Glomerular endothelial cell (primary cell): ENCODE measurements at places on chromosomes 3 and 15. TPM values are rescaled to one million over a fixed set of nuclear protein-coding genes. Genes with fewer than 3 reads are reported as not detected.

DNA sequence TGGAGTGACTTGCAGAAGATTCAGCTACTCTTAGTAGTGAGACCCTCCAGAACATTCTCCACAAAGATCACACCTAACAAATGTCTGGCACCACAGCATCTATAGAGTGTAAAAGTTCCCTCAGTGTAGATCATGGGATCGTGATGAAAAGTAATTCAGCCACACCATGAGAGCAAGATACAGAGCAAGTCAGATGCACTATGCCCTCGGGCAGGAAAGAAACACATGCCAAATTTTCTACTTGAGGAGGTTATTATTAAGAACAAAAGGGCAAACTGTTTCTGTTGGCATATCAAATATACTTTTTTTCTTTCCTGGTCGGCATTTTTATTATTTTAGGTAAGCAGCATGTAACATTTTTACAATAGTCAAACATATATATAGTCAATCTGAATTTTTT, 44.8 kb upstream of the SNTN start:
- no peak for DNase-seq

GRCh38 chr3:33956206-33956605, 157.8 kb downstream of the PDCD6IP start:
- no peak for DNase-seq

DNA sequence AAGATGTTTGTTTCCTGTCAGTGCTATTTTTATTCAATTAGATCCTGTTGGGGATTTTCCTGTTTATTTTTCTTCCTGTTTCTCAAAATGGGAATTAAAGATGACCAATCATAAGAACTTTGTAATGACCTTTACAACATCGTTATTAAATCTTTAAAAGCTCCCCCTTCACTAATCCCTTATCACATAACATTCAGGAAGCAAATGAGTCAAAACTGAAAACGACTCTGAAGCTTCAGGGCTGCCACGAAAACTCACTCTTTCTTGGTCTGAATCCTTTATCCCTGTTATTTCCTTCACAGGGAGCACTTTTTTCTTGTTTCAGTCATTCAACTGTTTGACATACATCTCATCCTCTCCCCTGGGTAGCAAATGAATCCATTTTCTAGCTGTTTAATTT, 75.8 kb upstream of the MB21D2 start:
- no peak for DNase-seq

GRCh38 chr15:83955806-83956265, 279.7 kb upstream of the GOLGA6L4 start:
- DNase-seq: no peak

CHRFAM7A gene
- 0.44 and 1.1 TPM in 2 replicates for total RNA-seq

GRCh38 chr3:197336348-197336747, 37.9 kb upstream of the DLG1 start:
- no peak for DNase-seq

GRCh38 chr15:69653846-69654245, 201.2 kb downstream of the RPLP1 start:
- DNase-seq: no peak

P2RY13 gene
- not detected in 2 replicates for total RNA-seq

DNA sequence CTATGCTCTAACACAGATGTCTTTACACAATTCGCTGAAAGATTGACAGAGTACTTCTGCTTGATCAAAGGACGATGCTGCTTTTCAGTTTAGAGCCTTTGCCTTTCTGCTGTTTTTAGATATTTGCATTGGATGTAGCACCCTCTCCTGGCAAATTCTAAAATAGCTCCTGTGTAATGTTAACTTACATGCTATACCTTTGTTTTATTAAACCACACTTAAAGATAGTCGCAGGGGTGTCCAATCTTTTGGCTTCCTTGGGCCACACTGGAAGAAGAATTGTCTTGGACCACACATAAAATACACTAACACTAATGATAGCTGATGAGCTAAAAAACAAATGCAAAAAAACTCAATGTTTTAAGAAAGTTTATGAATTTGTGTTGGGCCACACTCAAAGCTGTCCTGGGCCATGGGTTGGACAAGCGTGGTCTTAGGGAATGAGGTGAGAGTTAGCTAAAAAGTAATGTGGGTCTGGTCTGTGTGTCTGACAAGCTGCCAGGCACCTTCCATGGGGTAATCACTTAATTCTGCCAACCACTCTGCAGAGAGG, 62.9 kb downstream of the ATG7 start:
- peak; percentile 65 for DNase-seq

PLA2G4E gene
- not detected in 2 replicates for total RNA-seq

DNA sequence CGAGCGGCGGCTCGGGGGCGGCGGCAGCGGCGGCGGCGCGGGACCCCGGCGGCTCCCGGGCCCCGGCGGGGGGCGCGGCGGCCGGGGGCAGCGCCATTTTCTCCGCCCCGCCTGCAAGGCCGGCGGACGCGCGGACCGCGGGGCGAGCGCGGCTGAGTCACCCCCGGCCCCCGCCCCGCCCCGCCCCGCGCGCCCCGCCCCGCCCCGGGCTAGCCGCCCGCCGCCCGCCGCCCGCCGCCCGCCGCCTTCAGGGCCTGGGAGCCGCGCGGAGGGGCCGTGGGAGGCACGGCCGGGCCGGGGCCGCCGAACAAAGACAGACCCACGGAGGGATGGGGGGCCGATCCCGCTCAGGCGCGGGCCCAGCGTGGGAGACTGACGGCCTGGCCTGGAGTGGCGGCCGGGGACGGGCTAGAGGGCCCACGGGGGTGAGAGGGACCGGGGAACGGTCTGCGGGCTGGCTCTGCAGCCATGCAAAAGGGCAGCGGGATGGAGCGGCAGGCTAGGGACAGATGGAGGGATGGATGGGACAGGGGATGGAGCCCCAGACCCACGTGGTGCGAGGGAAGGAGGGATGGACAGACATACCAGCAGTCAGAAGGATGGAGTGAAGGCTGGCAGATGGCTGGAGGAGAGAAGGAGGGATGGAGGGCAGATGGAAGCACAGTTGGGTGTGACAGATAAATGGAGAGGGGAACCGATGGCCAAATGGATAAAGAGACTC, at the start of gene EIF4E3:
Gene EIF4E3 (minus strand): TSS at position 132 of the 721 bp plus-strand sequence. CDS start 35 bp downstream, at position 97.
- DNase-seq: no peak

- peak; percentile 37 for DNase-seq
Measured at GRCh38 chr3:48402281-48402732, 27.6 kb downstream of the PLXNB1 start.

GRCh38 chr15:64766058-64766457, 9.3 kb downstream of the RBPMS2 start:
- no peak for DNase-seq

SHC4 gene
- total RNA-seq: 1.1 and 2.8 TPM in 2 replicates

RBP2 gene
- total RNA-seq: not detected in 2 replicates

DNA sequence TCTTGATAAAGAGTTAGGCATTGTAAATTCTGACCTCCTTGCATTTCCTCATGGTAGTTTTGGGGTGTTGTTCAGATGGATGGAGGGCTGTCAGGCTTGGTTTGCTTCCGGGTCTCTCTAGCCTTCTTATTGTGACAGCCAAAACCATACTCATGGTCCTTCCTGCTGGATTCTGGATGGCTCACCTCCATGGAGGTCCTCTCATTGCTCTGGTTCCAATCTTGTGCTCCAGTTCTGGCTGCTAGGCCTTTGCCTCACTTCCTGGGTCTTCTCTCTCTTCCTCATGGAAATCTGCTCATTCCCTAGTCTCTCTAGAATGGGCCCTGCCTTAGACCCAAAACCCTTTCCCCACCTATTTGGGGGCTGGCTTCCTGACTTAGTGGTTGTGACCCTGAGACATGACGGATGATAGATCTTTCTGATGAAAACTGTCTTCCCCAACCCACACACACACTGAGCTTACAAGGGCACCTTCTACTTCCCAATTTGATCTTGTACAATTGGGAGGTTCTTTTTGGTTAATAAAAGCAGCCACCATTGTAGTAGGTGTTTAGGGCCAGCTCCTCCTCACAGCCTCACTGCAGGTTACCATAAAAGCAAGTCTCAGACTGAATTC, 66.2 kb upstream of the XCR1 start:
- DNase-seq: no peak

DNA sequence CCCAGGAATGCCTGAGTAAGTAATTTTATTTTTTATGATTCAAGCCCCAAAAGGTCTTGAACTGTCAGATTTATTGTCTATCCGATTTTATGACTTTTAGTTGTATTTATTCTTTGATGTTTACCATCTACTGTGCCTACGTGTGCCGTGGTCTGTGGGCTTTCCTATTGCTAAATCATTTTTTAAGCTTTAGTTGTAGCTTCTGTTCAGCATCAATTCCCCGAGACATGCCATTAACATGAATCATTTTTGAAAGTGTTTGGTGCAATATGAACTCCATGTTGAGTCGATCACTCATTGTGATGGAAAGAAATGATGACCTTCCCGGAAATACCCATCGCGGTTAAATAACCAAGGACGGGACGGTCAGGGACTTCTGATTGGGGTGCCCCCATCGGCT, 268.7 kb upstream of the THRB start:
- DNase-seq: no peak

DNA sequence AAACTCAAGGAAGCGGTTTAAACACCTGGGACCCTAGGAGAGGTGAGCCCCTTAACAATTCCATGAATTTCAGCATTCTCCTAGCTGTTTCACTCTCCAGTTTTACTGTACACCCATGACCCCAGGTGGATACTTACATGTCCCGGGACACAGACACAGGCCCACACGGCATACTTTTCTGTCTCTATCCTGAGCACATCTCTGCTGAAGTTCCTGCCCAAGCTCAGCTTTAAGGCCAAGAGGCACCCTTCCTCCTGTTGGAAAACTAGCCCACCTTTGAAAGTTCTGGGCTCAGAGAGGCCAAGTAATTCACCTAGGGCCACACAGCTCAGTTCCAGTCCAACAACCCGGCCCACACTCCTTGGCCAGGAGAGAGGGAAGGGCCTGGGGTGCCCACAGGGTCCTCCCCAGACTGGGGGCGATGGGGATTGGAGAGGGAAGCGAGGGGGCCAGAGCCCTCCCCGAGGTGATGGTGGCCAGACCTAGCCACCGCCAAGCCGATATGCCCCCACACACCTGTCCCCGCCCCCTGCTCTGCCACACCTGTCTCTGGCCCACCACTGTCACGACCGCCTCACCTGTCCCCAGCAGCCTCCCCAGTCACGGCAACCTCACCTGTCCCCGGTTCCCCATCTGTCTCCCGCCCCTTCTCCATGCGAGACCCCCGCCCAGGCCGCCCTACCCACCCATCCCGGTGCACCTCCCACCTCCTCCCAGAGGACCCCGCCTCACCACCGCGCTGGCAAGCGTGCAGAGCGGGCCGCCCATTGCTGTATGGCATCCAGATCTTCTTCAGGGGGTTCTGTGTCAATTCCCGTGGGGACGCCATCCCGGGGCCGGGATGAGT, 431 bp downstream of the PFKFB4 start:
- DNase-seq: no peak

DNA sequence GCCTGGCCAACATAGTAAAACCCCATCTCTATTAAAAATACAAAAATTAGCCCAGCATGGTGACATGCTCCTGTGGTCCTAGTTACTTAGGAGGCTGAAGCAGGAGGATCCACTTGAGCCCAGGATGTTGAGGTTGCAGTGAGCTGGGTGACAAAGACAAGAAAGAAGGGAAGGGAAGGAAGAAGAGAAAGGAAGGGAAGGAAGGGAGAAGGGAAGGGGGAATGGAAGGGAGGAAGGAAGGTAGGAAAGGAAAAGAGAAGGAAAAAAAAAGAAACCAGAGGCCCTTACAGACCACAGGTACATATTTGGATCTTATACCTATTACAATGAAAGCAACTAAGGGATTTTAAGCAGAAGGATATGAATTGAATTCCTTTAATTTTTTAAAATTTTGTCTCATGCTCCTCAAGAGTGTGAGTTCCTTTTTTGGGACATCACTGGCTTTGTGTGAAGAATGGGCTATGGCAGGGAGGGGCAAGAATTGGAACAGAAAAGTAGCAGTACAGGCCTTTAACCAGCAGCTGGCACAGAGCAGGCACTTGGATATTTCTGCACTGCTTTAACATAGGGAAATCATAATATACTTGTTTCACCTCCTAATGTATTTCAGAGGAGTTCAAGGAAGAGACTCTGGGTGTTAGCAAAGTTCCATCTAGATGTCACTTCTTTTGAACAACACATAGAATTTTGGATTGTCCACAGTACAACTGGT, 7.9 kb downstream of the RAB27A start:
- DNase-seq: no peak

DNA sequence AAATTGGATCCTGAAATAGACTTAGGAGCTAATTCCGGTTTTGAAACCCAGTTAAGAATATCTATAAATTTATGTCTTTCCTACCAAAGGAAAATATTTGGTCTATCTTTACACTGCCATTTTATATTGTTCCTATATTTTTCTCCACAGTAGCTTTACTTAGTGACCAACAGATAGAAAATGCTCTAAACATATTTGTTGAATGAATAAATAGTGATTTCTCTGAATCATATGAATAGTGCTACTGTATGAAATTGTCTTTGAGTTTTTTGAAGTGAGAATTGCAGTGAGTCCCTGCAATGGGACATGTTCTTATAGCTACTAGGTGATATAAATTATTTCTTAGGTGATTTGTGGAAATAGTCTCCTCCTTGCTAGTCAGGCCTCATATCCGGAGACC, 18.5 kb upstream of the EID1 start:
- DNase-seq: no peak

GRCh38 chr3:172968646-172969045, 172.4 kb downstream of the SPATA16 start:
- DNase-seq: no peak

GRCh38 chr15:42691308-42691707, 45.6 kb downstream of the CDAN1 start:
- no peak for DNase-seq
